Thymus (tissue), 14 donors: ENCODE measurements at places on chromosomes 11 and 22. TPM values are rescaled to one million over a fixed set of nuclear protein-coding genes. Genes with fewer than 3 reads are reported as not detected.

PLA2G3 gene
- polyA plus RNA-seq = 0.39 TPM

GRCh38 chr11:78041843-78042440, 18.9 kb upstream of the KCTD14 start:
- DNase-seq = no peak

- DNase-seq = no peak
Observed at GRCh38 chr22:25672289-25673084, 69.5 kb upstream of the MYO18B start.

DNA sequence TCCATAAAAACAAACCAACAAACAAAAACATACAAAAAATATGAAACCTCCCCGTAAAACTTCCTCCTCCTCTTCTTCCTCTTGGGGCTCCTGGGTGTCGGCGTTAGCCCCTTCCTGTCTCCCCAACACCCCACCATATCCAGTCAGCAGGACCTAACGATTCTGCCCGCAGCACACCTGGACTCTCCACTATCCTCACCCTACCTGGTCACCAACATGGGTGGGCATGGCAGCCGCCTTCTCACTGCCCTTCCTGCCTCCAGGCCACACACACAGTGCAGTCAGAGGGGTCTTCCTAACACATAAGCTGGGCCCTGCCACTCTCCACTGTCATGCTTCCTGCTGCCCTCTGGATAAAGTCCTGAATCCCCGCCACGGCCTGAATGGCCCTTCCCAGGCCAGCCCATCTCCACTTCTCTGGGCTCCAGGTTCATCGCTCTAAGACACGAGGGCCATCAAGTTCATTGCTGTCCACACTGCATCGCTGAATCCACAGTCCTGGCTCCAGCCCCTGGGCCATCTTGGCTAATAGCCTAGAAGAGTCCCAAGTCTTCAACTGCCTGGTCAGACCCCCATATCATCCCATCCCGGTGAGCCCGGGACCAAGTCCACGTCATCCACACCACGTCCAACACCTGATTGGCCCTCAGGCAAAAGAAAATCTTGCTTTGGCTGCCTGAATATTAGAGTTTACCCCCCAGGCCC, 76.2 kb downstream of the IGLL1 start:
- DNase-seq = no peak

NXPE1 gene
- not detected for polyA plus RNA-seq

MAPK8IP1 gene
- 2.1 TPM for polyA plus RNA-seq

OR51I1 gene
- polyA plus RNA-seq = not detected

DNA sequence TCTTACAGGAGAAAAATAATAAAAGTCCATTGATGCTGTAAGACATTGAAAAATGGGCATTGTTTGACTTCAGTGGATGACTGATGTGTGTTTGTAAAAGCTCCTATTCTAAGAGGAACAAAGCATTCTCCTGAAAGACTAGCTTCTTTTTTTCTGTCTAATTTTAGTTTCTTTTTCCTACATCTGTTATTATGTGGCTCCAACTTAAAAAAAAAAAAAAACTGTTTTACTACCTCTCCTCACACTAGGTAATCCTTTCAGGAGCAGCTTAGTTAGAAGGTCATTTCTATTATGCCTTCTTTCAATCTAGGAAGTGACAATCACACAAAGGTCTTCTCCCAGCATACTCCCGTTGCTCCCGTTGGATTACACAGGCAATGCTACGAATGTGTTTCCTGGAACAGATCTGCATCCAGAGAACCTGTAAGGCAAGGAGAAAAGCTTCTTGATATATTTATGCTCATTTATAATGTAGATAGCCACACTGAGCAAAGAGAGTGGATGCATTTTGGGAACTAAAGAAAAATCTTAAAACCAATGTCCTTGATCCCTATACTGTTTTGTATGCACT, 595.1 kb upstream of the CCDC179 start:
- DNase-seq = no peak

GRCh38 chr11:120128392-120129119, 9.4 kb downstream of the TRIM29 start:
- no peak for DNase-seq

SCGB2A2 gene
- polyA plus RNA-seq = 38.8 TPM

DNA sequence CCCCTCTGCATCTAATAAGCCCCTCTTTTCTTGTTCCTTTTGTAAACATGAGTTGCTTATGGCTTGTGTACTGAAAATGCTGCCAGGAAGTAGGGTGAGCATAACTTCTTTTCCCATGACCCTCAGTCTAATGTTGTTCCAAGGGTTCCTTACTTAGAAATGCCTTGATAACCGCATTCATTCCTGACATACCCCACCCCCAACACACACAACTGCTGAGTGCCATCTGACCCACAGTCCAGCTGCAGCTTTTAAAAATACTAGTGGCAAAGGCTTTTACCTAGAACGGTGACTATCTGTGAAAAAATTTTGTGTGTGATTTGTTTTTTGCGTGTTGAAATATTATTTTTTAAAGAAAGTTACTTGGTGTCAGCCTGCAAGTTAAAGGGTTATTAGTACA, 52.6 kb downstream of the ARHGAP42 start:
- DNase-seq = no peak

- DNase-seq = no peak
Observed at GRCh38 chr22:30310881-30311771, 15.6 kb downstream of the TBC1D10A start.

DNA sequence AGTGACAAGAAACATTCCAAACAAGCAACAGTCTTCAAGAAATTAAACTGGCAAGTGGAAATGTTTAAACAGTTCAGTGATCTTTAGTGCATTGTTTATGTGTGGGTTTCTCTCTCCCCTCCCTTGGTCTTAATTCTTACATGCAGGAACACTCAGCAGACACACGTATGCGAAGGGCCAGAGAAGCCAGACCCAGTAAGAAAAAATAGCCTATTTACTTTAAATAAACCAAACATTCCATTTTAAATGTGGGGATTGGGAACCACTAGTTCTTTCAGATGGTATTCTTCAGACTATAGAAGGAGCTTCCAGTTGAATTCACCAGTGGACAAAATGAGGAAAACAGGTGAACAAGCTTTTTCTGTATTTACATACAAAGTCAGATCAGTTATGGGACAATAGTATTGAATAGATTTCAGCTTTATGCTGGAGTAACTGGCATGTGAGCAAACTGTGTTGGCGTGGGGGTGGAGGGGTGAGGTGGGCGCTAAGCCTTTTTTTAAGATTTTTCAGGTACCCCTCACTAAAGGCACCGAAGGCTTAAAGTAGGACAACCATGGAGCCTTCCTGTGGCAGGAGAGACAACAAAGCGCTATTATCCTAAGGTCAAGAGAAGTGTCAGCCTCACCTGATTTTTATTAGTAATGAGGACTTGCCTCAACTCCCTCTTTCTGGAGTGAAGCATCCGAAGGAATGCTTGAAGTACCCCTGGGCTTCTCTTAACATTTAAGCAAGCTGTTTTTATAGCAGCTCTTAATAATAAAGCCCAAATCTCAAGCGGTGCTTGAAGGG, 6.0 kb downstream of the MALAT1 start:
- DNase-seq = no peak

INSC gene
- 0.66 TPM for polyA plus RNA-seq

DNA sequence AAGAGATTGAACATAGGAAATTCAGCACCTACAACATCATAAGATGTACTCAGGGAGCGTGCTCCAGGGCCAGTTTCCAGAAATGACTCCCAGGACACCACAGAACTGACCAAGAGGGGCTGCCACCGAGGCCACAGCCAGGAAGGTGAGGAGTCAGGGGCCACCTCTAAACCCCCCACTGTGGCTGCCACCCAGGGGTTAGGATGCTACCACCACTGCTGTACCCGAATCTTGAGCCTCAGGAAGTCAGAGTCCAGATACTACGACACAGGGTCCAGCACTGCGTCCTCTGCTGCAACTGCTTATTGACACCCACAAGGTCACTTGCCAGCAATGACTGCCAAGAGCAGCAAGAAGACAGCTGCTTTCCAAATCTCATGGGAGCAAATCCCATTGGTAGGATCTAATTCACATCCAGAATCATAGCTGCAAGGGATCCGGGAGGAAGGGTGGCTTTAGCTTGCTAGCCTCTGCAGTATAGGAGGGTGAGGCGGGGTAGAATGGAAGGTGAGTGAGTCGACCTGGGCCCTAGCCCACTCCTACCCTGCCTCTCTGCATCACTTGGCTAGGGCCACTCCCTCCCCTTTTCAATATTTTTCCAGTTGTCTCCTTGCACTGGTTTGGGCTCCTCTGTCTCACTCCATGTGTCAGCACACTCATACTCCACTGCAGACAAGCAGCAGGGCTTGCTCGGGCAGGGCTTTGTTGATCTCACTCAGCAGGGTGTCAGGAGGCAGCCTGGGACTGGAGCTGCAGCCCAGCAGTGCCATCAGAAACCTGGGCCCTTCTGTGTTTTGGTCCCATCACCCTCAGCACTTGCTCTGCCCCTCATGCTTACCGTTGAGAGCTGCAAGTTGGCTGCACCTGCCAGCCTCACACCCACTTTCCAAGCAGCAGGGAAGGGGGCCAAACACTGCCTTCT, 18.1 kb upstream of the CYTH4 start:
- DNase-seq = no peak

DNA sequence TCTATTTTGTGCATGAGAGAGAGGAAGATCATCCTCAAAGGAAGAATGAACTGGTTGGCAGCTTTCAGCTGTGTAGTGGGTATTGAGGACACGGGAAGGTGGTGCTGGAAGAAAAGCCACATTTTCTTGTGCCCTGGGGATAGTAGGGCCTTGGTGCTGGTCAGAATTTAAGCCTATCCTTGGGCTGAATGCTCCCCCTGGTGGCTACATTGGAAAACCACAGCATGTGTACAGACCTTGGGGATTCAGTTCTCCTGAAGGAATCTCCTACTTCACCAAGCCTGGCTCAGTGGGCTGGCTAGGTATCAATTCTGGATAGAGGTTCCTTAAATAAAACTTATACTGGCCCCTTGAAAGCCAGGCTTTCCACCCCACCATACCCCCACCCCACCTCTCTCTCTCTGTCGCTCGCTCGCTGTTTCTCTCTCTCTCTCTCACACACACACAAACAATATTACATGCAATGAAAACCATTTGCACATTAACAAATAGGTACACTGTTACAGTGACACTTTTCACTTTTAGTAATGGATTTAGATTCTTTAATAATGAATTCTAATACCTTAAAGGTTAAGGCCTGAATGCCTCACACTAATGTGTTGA, 2.8 kb upstream of the OR51M1 start:
- DNase-seq = peak; percentile 5

PHF21B gene
- 0.82 TPM for polyA plus RNA-seq

HBB gene
- polyA plus RNA-seq = 22.3 TPM

CALCA gene
- 4.6 TPM for polyA plus RNA-seq

DNA sequence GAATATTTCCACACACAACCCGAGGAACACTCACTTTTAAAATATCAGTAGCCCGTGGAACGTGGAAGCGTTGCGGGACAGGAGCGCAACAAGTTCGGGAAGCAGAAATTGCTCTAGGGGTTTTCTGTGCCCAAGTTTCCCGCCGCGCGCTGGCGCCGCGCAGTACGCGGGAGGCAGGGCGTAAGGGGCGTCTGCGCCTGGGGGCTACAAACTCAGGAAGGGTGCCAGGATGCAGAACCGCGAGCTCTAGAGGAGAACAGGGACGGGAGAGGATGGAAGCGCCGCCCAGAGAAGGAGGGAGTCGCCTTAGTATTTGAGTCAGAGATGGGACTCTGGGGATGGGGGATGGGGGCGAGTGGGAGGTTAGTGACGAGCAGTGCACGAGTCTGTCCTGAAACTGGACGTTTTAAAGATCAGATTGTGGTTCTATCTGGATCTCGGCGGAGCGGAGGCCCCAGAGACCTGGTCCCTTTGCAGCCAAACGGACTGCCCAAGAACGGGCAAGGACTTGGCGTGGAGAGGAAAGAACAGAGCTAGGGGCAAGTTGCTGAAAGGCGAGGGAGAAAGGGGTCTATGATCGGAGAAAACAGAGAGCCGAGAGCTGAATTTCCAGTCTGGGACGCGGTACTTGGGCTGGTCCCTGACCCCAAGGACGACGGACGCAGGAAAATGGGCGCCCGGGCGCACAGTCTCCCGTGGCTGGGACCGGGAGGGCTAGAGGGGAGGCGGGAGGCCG, 4.7 kb downstream of the BSX start:
- no peak for DNase-seq

MPEG1 gene
- 24.6 TPM for polyA plus RNA-seq

TRPT1 gene
- 66.7 TPM for polyA plus RNA-seq

- no peak for DNase-seq
Observed at GRCh38 chr22:49124608-49125007, 703.1 kb downstream of the BRD1 start.

DNA sequence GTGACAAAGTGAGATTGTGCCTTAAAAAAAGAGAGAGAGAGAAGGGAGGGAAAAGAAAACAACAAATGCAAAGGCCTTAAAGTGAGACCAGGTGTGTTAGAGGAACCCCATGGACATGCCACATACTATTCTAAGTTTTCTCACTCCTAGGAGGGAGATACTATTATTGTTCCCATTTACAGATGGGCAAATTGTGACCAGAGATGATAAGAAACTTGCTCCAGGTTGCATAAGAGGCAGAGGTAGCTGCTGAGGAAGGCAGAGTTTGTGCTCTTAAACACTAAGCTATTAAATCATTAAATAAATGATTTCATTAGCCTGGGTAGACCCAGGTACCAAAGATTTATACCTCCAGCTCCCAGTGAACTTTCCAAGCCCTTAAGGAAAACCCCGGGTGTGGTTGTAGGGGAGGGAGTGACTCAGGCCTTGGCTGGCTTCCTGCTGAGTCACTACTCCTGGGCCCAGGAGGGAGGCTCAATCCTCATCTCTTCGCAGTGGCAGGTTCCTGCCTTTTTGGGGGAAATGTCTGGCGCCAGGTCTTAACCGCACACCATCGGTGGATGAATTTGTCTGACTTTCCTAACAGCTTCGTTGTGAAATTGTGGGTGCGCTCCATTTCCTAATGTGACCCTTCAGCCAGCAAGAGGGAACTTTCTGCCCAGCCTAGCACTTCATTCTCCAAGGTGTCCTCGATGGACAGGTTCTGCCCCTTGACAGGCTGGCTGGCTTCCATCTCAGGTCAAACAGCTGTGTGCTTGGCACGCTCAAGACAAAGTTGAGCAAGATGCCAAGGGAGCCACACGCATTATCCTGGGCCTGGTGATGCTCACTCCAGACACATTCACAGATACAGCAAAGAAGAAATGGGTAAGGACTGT, 33.4 kb upstream of the PTPRJ start:
- DNase-seq = peak; percentile 23

- DNase-seq = no peak
Observed at GRCh38 chr22:36741968-36742367, 34.0 kb downstream of the IFT27 start.

- DNase-seq = no peak
Observed at GRCh38 chr11:2154889-2155288, 6.1 kb downstream of the INS start.
